ENCODE measurements at places on chromosomes 16 and 17.

DNA sequence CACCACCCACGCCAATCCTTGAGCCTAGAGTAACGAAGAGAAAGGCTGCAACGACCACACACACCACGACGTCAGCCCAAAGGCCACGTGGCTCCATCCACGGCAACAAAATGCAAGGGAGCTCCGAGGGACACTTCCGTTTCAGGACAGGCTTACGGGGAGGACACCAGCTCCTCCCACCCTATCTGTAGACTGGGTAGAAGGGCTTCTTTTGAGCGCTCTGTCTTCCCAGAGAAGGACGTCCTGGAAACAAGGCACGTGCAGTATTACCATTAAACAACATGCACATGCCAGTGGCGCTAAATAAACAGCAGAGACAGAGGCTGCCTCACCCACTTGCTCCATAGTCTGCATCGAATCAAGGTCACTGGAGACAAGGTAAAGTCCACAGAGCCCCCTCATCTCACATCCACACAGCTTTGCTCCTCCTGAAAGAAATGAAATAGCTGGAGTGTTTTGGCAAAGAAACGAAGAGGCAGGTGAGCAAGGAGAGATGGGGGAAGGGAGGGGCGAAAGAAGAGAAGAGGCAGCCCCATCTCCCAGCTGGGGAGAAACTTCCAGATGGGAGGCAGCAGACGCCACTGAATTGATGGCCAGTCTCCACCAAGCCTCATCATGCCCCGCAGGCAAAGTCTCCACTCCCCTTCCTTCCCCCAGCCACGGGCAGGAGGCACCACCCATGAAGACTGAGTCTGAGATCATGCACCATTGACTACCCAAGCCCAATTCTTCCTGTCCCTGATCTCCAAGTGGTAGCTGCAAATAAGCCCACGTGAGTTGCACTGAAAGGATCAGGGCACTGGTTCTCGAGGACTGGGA is 24.0 kb downstream of the ZFHX3 start:
- DNase-seq: no peak

- no peak for DNase-seq
Measured at GRCh38 chr17:9408868-9409829, 166.5 kb downstream of the STX8 start.

- DNase-seq: no peak
Measured at GRCh38 chr17:64004903-64005733, 7.0 kb downstream of the PRR29 start.

DNA sequence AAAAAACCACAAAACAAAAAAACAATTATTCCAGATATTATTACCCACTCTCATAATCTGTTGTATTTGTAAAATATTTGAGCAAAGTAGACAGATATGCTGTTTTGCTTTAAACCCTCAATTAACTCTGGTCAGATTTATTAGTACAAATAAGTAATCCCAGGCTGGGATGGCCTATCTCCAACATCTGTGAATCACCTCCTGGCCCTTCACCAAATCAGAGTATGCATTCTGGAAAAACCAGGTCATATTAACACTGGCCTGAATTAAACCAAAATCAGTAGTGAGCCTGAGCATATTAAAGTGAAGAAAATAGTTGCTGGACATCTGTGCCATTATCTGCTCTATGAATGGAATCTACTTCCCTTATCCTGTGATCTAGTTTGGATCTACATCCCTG is 41.0 kb downstream of the STAT3 start:
- peak; percentile 79 for DNase-seq

DNA sequence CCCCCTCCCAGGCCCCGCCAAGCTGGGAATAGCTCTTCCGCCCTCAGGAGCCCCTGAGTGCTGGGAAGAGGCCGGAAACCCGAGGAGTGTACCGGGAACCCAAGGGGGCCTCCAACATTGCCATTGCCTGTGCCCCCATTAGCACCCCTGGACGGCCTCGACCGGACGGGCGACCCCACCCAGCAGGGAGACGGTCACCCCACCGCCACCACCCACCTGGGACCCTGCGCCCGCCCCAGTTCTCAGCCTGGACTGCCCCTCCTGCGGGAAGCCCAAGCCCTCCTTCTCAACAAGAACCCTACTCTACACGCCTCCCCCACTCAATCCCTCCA is 2.0 kb downstream of the CARHSP1 start:
- no peak for DNase-seq

DNA sequence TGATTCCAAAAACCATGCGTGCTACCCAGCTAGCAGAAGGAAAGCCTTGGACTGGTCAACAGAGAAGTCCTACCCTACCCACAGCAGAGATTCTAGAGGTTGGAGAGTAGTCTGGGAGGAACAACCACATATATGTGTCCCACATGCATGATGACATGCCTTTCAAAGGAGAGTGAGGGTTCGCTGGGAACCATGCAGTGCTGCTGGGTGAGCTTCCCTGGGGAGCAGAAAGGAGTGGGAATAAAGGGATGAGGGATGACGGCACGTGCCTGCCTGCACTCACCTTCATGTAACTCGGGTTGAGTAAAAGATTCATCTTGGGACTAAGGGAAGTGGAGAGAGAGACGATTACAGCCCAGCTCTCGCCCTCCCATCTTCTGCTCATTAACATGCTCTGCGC is 9.8 kb downstream of the CPSF4L start:
- DNase-seq: no peak

GRCh38 chr17:28746611-28747050 is 2.8 kb downstream of the TRAF4 start:
- DNase-seq: no peak

DNA sequence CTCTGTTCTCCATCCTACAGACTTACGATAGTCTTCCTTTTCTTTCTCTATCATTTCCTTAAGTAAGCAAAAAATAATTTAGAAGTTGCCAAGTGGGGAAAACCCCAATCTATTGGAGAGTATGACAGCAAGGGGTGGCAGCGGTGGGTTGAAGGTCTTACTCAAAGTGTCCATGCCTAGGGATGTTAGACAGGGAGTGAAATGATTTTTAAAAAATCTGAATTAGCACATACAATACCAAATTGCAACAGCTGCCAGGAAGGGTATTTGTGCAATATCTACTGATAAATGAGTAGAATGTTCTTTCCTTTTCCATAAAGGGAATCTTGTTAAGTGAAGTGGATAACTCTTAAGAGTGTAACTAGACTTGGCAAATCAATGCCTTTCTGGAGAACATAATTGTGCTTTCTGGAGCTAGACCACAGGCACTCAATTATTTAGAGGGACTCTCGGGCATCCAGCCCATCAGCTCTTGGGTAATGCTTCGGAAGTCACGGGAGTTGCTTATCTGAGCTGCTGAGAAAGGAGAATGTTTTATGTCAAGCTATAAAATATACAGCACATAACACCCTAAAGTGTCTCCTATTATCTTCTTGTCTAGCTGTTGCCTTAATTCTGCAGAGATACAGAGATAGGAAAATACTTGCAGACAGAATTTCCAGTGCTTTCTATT is 151.5 kb downstream of the KCNJ2 start:
- no peak for DNase-seq

GRCh38 chr17:51119415-51120356 is 982 bp downstream of the SPAG9 start:
- peak; percentile 14 for DNase-seq

All from fibroblast of skin of left quadriceps (primary cell).